Activated CD4-positive, alpha-beta memory T cell treated with anti-CD3 and anti-CD28 coated beads, Interleukin-2, amount 10 ng/mL, durations not matched to agents 7 days and 5 days (primary cell): ENCODE measurements at places on chromosomes 11 and 22. TPM values are rescaled to one million over a fixed set of nuclear protein-coding genes. Genes with fewer than 3 reads are reported as not detected.

The TIGD3 gene
- total RNA-seq = 0.88 TPM

The SEPTIN5 gene
- total RNA-seq = not detected

The AGBL2 gene
- 5.9 TPM for total RNA-seq

The ISX gene
- total RNA-seq = not detected

The SMC1B gene
- total RNA-seq = 0.81 TPM

The C11orf91 gene
- total RNA-seq = not detected

The PNPLA5 gene
- total RNA-seq = not detected

The MGAT3 gene
- total RNA-seq = 0.55 TPM

The SAAL1 gene
- total RNA-seq = 21.7 TPM

The RAD9A gene
- total RNA-seq = 53.9 TPM

The OR8D4 gene
- not detected for total RNA-seq

The DYNC2H1 gene
- total RNA-seq = 3.0 TPM

The PIH1D2 gene
- total RNA-seq = not detected

The MS4A7 gene
- not detected for total RNA-seq

The PHOX2A gene
- total RNA-seq = not detected

The KIRREL3 gene
- total RNA-seq = not detected

The RIMBP3B gene
- 0.81 TPM for total RNA-seq

The APIP gene
- total RNA-seq = 21.9 TPM

The TSPAN32 gene
- 50.1 TPM for total RNA-seq
